ENCODE measurements at places on chromosomes 6 and 20.

GRCh38 chr6:33979750-33980149 lies 166.1 kb downstream of the GRM4 start:
- no peak for DNase-seq

DNA sequence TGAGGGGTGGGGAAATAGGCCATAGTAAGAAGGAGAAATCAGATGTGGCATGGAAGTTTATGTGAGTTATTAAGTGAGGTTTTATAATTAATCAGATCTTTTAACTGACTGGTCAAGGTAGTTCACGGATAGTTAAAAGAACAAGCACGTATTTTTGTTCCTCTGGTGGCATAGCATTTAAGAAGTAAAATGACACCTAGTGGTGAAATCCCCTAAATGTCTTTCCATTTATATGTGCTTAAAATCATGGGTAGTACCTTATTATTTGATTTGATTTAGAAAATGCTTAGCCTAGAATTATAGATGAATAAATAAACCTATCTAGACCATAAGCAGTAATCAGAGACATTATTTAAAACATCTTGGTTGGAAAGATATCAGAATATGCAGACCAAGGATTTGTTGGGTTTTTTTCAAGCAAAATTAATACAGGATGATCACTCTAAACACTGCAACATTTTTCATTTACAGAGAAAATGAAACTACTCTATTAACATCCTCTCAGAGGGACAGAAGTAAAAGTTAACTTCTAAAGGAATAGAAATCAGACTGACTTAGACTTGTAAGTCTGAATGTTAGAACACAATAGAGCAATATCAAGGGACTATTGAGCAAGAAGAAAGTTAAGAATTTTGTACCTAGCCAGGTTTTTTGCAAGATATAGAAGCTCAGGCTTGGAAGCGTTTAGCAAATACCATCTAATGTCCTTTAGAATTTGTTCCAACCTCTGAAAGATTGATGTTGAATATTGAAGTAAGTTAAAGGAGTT lies 81.1 kb downstream of the STXBP5 start:
- no peak for DNase-seq

DNA sequence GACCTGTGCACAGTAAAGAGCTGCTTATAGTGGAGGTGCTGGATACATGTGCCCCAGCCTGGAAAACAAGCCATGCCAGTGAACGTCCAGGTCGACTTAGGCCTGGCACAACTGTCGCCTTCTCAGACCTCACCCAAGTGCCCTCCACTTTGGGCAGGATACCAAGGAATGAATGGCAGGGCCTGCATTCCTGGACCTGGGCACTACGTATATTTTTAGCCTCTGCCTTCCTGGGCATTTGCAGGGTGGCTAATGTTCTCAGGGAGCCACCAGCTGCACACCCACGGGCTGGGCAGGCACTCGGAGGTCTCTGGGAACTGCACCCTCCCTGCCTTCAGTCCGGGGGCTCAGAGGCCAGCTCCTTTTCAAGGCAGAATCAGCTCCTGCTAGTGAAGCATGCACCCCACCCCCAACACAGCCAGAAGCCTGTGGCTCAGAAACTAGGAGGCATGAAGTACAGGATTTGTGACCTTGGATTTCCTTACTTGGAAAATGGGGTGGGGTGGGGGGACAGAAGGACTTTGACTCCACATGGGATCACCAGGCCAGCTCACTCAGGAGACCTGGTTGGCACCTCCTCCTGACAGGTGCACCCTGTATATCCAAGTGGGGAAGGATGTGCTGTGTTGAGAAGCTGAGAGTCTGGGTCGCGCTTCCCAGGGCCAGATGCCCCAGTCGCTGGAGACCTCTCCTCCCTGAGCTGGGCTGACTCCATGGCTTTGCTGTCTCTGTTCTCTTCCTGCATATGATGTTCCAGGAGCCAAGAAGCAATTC lies 2.5 kb upstream of the LSM14B start:
- DNase-seq: no peak

GRCh38 chr20:5689463-5689862 lies 60.7 kb upstream of the SHLD1 start:
- DNase-seq: no peak

GRCh38 chr6:84061174-84061573 lies 27.6 kb downstream of the MRAP2 start:
- DNase-seq: no peak

GRCh38 chr6:43856005-43856765 lies 86.2 kb downstream of the VEGFA start:
- DNase-seq: no peak

Data from stimulated activated CD8-positive, alpha-beta memory T cell treated with anti-CD3 and anti-CD28 coated beads, Interleukin-15, amount 100 ng/mL, for 1 hour (primary cell).